Sigmoid colon (tissue), 7 donors: ENCODE measurements at places on chromosomes 3 and 15. TPM values are rescaled to one million over a fixed set of nuclear protein-coding genes. Genes with fewer than 3 reads are reported as not detected.

The SCG5 gene
- total RNA-seq, result 3.3 TPM

The EIF4E3 gene
- total RNA-seq, result 28.5 TPM

The UBXN7 gene
- total RNA-seq, result 22.4 TPM

The CAPN3 gene
- total RNA-seq, result 6.8 TPM

- H3K27ac ChIP-seq, result no peak overlapping the region
- H3K4me3 ChIP-seq, result no peak overlapping the region
- no peaks in the 10 kb centered on the region for H3K36me3 ChIP-seq
- no peak for DNase-seq
These were observed 112.5 kb downstream of the TIGIT start for GRCh38 chr3:114406286-114406685.

GRCh38 chr3:31421314-31422048 is 111.2 kb upstream of the STT3B start:
- H3K4me1 ChIP-seq, result no peaks in the 10 kb centered on the region
- no peak for DNase-seq
- no peak overlapping the region for H3K27ac ChIP-seq
- H3K4me3 ChIP-seq, result no peak overlapping the region

DNA sequence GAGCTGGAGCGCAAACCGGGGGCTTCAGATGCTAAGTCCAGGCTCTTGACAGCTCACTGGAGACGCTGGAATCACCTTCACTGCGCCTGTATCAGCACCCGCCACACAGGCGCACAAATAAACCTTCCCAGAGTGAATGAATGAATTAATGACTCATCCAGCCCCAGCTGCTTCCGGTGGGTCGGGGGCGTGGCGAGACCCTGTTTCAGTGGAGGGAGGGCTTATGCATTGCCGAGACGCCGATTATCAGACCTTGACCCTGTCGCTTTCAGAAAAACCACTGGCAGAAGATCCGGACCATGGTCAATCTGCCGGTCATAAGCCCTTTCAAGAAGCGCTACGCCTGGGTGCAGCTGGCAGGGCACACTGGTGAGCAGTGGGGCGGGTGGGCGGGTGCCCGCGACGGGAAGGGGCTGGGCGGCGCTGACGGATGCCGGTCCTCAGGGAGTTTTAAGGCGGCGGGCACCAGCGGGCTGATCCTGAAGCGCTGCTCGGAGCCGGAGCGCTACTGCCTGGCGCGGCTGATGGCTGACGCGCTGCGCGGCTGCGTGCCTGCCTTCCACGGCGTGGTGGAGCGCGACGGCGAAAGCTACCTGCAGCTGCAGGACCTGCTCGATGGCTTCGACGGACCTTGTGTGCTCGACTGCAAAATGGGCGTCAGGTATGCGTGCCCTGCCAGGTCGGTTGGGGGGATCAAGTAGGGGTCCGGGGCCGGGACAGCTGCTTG is 7.7 kb downstream of the ITPKA start:
- H3K36me3 ChIP-seq, result no peaks in the 10 kb centered on the region
- DNase-seq, result no peak
- peak overlapping the region; percentile 26 for H3K4me3 ChIP-seq
- no peak overlapping the region for H3K27ac ChIP-seq
- H3K27me3 ChIP-seq, result peaks cover 78% of the 10 kb centered on the region
- H3K4me1 ChIP-seq, result peaks cover 20% of the 10 kb centered on the region

- no peak for DNase-seq
- no peak overlapping the region for H3K4me3 ChIP-seq
- H3K36me3 ChIP-seq, result no peaks in the 10 kb centered on the region
- H3K27me3 ChIP-seq, result no peaks in the 10 kb centered on the region
These were observed 521.5 kb downstream of the PYDC2 start for GRCh38 chr3:191982481-191982880.

DNA sequence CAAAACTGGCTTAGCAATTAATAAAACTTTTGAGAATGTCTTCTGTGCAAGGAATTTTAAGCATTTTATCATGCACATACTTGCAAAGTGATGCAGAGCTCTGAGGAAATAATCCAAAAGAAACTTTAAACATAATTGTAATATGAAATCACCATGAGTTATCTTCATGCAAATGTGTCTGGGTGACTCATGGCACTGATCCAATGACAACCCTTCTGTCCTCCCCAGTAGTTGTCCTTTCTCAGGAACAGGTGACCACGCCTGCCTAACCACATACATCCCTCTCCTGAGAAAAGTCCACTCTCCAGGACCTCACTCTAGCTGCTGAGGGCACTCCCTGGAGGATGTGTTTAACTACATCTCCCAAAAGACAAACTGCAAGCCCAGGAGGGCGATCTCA is 530.6 kb upstream of the IL12A start:
- H3K4me3 ChIP-seq, result no peak overlapping the region
- no peaks in the 10 kb centered on the region for H3K27me3 ChIP-seq
- DNase-seq, result no peak
- H3K27ac ChIP-seq, result no peak overlapping the region
- H3K36me3 ChIP-seq, result no peaks in the 10 kb centered on the region
